ENCODE measurements at places on chromosomes 16 and 17.
A peak's percentile ranks its signal among the peaks of the same experiment; 100 is the strongest.

- peak; percentile 60 for DNase-seq
Observed at GRCh38 chr17:57295526-57296023, 39.3 kb downstream of the MSI2 start.

- peak; percentile 100 for DNase-seq
Observed at GRCh38 chr17:75779250-75779986, 5.2 kb upstream of the UNK start.

- peak; percentile 24 for DNase-seq
Observed at GRCh38 chr17:80689129-80689619, 144.5 kb downstream of the RPTOR start.

DNA sequence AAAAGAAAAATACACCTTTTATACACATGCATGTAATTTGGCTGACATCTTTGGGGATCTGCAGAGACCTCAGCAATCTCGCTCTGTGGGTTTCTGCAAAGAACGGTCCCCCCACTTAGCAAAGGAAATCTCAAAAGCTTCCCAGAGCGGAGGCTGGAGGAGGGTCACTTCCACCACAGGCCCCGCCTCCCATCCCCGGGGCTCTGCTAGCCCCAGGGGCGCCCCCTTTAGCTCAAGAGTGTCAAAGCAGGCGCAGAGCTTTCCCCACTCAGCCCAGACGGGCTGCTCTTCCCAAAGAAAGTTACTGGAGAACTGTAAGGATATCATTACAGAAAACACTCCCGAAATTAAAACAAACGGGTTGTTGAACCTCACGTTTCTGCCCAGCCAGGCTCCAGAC, 11.4 kb downstream of the SLC13A5 start:
- DNase-seq, result no peak

DNA sequence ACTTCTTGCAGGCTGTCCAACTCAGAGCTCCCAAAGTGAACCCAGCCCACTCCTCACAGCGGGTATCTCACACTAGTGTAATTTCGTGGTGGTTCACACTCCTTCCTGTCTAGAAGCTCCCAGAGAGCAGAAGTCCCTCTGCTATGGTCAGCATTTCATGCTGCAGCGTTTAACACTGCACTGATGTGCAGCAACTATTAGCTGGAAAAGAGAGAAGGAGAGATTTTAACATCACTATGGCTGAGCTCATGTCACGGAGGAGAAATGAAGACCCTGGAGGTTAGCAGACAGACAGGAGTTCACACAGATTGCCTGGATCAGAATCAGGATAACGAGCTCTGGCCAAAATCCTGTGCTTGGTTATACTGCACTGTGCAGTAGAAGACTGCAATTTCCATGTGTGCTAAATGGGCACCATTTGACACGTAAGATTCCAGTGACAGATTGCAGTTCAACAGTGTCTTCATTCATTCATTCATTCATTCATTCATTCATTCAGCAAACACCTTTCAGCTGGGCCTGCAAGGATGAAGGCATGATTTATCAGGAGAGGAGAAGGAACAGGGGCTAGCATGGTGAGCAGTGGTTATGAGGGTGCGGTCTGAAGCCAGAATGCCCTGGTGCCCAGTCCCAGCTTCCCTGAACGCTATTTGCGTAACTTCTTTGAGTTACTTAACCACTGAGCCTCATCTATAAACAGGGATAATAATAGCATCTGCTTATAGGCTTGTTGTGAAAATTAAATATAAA, 5.3 kb upstream of the CCL1 start:
- DNase-seq, result no peak

- DNase-seq, result no peak
Observed at GRCh38 chr16:8962393-8963009, 1.2 kb downstream of the USP7 start.

DNA sequence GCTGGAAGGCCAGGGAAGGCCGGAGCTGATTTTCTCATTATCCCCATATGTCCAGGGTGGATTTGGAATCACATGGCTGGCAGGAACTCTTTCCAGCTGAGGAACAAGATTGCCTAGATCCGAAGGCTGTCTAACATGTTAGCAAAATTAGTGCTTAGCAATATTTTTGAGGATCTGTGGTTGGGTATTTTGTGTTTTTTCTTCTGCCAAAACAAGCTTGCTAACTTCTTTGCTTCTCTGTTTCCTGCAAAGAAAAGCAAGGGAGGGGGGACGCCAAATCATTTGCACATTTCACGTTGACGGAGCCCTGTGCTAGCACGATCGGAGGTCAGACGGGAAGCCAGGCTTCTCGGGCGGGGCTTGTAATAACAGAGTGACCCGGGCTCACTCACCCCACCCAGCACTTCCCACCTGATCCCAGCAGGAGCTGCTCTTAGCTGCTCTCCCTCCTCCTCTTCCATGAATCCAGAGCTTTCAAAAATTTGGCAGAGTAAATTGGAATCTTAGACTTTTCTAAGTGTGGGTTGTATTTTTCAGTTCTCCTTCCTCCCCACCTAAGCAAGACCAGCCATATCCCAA, 33.3 kb upstream of the FOXF1 start:
- DNase-seq, result no peak

DNA sequence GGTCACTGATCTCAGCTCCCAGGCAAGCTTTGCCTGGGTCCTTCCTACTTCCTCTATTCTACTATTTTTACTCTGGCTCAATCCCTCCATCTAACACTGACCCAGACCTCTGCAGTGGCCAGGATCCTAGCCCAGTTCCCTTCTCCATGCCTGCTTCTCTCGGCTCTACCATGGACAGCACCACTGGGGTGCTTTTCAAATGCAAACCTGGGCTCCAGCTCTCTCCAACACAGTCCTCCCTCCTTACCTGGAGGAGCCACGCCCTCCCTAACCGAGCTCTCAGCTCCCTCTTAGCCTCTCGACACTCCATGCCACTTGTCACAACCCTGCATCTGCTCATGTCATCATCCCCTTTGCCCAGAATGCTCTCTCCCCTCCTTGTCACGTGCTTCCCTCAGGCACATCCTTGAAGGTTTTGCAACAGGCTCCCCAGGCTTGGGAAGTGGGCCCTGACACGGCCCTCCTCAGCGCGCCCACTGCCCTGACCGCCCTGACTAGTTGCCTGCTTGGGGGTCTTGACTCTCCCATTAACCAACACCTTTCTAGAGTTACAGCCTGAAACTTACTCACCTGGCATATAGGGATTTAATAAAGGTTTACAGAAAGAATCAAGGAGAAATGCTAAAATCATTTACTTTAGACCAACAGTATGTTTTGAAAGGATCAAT, 41.6 kb downstream of the MARF1 start:
- no peak for DNase-seq

DNA sequence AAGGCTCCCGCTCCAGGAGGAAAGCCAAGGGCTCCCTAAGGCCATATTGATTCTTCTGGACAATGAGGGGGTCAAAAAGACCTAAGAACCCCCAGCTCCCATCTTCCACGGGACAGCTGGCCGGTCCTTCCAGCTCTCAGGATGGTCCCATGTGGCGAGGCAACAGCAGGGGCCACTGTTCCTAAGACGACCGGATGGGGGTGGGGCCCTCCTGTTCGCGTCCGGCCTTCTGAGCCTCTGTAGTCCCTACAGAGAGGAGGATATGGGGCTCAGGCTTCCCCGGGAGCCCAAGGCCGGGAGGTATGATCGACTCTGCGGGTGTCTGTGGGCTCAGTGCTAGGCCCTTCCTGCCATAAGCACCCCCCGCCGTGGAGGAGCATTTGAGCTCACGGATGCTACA, 6.0 kb upstream of the DCXR start:
- DNase-seq, result no peak

DNA sequence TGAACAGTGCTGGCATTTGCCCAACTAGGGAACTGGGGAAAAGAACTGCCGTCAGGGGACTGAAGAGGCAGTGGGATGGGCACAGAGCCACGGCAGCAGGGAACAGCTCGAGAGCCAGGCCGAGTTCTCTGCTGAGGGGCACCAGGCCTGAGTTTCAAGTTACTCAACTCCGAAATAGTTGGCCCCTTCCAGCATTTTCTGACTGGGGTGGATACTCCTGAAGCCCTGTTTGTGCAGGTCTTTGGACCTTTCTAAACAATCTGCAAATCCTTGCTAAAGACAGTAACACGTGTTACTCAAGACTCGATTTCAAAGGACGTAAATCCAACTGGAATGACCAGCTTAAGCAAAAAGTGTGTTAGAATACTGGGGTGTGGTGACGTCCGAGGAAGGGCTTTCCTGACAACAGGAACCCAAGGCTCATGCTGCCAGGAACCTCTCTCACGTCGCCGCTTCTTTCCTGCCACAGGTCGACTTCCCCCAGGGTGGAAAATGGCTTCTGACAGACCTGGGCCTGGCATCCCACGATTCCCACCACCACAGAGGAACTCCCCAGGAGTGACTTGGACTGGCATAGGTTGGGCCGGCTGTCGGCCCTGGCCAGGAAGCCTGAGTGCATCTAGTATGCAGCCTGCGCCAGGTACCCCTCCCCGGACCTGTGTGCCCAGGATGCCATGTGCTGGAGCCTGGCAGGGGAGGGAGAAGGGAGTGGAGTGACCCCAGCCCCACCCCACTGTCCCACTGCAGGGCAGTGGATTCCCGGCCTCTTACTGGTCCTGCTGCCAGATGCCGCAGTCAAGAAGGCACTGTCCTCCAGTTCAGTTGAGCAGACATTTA, 71.9 kb downstream of the N4BP1 start:
- DNase-seq, result no peak

DNA sequence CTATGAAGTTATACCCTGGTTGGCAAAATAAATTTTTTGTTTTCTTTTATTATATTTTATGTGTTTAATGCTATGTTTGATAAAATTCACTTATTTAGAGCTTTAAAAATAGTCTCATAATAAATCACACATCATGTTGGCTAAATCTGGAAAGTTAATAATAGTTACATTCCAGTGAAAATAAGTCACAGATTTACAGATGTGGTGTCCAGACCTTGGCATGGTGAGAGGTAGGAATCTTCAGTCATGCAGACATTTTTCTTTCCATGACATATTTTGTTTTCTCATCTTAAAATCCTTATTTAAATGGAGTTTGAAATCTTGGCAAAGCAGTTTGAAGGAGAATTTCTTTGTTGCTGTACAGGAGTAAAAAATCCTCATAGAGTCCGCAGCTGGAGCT, 48.1 kb upstream of the GOSR1 start:
- no peak for DNase-seq

- DNase-seq, result peak; percentile 5
Observed at GRCh38 chr16:77359065-77359502, 75.8 kb downstream of the ADAMTS18 start.

GRCh38 chr17:77556383-77557061, 402.0 kb upstream of the TNRC6C start:
- DNase-seq, result no peak

DNA sequence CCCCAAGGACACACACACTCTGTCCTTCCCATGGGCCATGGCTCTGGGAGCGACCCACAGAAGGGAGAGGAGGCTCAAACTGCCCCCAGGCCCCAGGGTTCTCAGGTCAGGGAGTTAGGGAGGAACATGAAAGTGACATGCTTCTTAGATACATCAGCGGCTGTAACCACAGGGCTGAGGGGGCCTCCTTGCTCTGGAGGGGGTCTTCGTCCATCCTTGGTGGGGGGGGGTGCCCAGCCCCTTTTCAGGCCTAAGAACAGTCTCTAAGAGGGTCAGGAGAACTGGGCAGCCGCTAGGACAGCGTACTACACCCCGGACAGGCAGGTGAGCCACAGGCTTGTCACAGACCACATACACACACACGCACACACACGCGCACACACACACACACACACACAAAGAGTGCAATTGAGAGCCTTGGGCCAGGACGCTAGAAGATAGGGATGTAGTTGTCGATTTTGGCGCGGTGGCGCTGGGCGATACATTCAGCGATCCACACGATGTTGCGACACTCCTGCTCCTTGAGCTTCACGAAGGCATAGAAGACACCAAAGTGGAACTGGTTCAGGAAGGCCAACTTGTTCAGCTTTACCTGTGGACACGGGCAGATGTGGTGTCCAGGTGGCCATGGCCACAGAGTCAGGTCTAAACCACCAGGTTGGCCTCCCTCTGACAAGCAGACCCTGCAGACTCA, 7.3 kb downstream of the HSD11B2 start:
- no peak for DNase-seq

DNA sequence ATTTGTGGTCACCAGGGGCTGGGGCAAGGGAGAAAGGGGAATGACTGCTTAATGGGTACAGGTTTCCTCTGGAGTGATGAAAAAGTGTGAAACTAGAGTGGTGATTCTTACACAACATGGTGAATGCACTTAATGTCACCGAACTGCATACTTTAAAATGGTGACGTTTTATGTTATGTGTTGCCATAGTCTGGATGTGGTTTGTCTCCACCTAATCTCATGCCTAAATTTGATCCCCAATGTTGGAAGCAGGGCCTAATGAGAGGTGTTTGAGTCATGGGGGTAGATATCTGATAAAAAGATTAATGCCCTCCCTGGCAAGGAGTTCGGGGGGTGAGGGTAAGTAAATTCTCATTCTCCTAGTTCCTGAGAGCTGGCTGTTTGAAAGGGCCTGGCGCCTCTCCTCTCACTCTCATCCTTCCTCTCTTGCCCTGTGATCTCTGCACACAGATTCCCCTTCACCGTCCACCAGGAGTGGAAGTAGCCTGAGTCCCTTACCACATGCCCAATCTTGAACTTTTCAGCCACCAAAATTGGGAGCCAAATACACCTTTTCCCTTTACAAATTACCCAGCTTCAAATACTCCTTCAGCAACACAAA, 15.3 kb downstream of the XPO6 start:
- no peak for DNase-seq

- no peak for DNase-seq
Observed at GRCh38 chr17:58079300-58080033, 3.8 kb upstream of the DYNLL2 start.

DNA sequence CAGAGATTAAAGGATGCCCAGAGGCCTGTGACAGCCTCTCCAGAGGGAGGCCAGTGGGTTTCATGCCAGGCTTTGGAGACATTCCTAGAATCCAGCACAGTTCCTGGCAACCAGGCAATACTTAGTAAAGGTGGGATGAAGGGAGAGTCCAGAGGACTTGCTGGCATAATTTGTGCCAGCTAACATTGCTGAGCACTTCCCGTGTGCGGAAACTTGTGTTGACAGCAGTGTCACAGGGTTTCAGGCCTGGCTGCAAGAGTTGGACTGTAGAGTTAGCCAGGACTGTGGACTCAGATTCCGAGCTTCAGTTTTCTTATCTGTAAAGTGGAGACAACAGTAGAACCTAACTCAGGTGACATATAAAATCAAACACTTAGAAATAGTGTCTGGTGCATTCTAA, 141.7 kb downstream of the SALL1 start:
- no peak for DNase-seq

DNA sequence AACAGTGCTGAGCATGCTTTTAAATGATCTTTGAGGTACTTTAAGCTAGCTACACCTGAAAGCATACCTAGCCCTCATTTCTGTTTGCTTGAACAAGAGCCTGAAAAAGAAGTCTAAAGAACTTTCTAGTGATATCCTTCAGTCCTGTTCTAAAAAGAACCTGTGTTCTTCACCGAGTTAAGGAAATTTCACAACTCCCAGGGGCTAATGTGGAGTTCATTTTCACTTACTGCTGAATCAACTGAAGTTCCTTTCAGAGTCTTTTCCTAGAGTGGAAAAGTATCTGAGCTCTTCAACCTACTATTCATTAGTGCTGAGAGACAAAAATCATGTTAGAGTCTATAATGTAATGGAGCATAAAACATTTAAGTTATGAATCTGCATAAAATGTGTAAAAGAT, 66.9 kb downstream of the CHD9 start:
- DNase-seq, result no peak

GRCh38 chr16:79833559-79833958, 233.0 kb upstream of the MAF start:
- no peak for DNase-seq

Measured in SHP77 treated with DMSO at 0.1 percent for 48 hours (cell line).